Activated naive CD4-positive, alpha-beta T cell treated with anti-CD3 and anti-CD28 coated beads, Interleukin-2, amount 50 U/mL, for 72 hours (primary cell): ENCODE measurements at places on chromosomes 11 and 22.
A peak's percentile ranks its signal among the peaks of the same experiment; 100 is the strongest.

DNA sequence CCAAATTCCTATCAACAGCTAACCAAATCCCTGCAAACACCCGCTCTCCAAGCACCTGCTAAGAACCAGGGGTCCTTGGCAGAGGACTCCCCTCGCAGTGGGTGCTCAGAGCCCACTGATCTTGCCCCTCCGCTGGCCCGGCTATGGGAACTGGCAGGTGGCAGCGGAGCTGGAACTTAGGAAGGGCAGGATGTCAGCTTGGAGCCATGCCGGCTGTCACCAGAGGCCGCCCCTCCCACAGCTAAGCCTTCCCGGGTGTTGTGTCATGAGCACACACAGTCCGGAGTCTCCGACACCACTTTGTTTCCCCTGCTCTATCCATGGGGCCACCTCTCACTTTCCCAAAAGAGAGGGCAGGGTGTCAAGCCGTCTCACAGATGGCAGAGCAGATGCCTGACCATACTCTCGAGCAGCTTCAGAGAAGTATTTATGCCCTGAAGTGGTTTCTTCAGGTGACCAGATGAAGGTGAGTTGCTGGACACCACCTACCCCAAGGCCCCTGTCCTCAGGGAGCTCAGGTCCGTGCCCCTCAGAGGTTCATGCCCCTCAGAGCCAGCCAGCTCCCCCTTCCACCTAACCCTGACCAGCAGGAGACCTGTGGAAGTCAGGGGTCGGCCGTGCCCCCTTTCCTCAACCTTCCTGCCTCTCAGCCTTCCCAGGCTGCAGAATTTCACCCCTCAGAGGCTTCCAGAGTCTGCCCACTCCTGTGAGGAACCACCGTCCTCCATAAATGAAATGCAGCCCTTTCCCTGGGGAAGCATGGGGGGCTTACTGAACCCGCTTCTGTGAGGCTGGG lies 545.7 kb upstream of the B3GAT1 start:
- DNase-seq: peak; percentile 44

- no peak for DNase-seq
Measured at GRCh38 chr11:11543656-11544055, 78.1 kb downstream of the GALNT18 start.

DNA sequence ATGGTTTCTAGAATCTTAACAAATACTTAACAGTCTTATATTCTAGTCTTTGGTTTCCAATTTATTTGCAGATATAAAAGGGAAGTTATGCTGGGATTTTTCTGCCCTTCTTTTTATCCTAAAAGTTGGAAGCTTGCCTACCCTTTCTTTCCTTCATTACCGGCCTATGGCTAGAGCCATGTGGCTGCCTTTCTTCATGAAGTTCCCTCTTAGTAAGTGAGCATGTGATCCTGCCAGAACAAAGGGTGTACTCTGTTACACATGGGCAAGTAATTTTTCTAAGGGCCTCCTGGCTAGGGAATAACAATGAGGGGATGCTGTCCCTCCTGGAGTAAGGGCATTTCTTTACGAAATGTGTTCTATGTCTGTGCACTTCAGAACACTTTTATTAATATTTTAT lies 252.1 kb upstream of the PITPNB start:
- DNase-seq: no peak

GRCh38 chr11:122864386-122865115 lies 18.0 kb upstream of the JHY start:
- DNase-seq: no peak

GRCh38 chr11:1422481-1422880 lies 32.7 kb downstream of the BRSK2 start:
- no peak for DNase-seq

- no peak for DNase-seq
Measured at GRCh38 chr11:64338716-64339115, 1.3 kb upstream of the CCDC88B start.

- no peak for DNase-seq
Measured at GRCh38 chr11:86211619-86212018, 32.9 kb upstream of the EED start.

GRCh38 chr11:86386746-86387145 lies 12.1 kb downstream of the CCDC81 start:
- no peak for DNase-seq
